AG10803 (cell line): ENCODE measurements at places on chromosomes 1 and 21.
A peak's percentile ranks its signal among the peaks of the same experiment; 100 is the strongest.

- DNase-seq, result peak; percentile 31
Observed at GRCh38 chr1:235782601-235783000, 84.1 kb downstream of the LYST start.

DNA sequence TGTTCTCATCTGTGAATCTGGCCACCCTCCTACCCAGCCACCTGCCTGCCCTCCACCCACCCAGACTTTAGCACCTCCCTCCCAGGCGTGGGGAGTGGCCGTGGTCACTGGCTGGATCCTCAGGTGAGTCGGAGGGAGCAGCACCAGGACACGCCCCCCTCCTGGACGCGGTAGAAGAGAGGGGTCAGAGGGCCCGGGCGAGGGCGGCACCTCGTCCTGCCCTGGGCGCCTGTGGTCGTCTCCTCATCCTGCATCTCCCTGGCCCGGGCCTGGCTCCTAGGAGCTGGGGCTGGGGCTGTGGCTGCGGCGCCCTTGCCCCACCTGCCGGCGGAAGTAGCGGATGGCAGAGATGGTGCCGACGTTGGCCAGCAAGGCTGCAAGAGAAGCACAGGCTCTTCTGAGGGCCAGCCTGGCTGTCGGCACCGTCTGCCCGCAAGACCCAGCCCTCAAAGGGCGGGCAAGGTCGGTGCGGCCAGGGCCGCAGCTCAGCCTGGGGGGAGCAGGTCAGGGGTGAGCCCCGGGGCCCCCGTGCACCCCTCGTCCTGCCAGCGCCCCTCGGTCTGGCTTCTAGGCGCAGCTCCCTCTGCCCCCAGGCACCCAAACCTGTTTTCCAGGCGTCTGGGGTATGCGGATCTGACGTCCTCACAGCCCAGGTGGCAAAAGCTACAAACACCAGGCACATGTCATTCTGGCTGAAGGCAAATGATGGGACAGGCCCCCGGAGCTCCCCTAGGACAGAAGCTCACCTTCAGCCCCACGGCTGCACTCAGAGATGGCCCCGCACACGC is 5.8 kb downstream of the PERM1 start:
- DNase-seq, result peak; percentile 67

DNA sequence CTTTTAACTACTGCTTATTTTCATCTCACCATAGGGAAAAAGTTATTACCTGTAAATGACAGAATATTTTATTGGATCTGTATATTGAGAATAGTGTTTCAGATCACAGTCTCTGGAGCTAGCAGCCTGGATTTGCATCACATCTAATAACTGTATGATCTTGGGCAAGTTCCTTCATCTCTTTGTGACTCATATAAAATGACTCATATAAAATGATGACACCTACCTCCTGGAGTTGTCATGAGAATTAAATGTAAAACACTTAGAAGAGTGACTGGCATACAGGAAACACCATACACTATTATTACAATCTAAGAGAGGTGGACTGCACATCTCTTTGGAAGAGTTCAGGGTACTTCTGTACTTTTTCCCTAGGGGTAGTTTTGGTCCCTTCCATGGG is 421.3 kb downstream of the NEGR1 start:
- peak; percentile 69 for DNase-seq

GRCh38 chr1:57949168-57949567 is 525.3 kb upstream of the DAB1 start:
- no peak for DNase-seq

DNA sequence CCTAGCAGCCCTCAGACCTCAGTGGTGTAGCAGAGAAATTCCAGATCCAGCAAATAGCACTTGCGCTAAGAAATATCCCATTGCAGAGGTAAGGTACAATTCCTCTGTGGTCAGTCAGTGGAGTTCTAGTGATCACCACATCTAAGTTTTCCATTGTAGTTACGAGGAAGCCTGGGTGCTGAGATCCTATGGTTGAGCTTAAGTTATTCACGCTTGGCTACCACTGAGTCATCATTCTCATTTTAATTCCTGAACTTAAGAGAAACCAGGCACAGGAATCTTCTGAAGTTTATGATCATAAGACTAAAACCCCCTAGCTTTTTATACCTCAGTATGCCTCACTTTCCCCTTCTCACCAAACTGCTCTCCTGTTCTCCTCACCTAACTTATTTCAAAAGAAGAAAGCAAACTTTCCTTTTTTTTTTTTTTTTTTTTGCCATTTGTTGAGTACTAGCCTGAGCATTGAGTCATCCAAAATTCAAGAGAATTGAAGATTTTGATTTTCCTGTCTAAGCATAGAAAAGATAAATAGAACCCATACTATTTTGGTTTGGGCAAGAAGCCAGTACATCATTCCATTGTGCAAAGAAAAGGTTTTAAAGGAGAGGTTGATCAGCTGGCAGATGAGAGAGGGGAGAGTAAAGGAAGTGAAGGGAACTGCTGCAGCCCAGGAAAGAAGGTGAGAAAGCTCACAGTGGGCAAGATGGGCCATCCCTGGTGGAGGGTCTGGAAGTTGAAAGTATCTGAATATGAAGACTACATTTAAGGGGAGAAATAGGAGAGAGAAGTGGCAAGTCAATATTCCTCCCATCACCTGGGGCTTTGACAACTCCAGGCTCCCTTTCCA is 39.9 kb downstream of the SERBP1 start:
- peak; percentile 46 for DNase-seq

GRCh38 chr1:41662061-41662764 is 177.7 kb upstream of the EDN2 start:
- DNase-seq, result peak; percentile 81
